Fibroblast of skin of left quadriceps (primary cell): ENCODE measurements at places on chromosomes 1 and 21.

GRCh38 chr1:50705699-50706098 lies 254.4 kb downstream of the FAF1 start:
- DNase-seq = no peak

DNA sequence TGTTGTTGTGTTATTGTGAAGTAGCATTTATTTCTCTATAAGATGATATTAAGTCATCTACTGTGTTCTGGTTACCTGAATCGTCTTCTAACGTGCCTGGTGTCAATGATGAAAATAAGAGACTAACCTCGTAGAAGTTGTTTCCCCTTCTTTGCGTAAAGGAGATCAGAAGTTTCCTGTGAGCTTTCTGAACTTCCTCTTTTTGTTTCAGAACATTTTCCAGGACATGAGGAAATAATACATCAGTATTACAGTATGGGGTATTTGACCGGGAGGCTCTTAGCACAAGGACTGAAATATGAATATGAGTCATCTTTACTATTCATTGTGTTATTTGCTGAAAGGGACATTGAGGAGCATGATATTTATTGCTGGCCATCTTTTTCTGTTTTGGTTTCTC lies 1.3 kb downstream of the ST6GALNAC3 start:
- peak; percentile 11 for DNase-seq

- no peak for DNase-seq
These were observed 36.4 kb downstream of the DNM3 start for GRCh38 chr1:171877701-171878100.

GRCh38 chr1:91744953-91745639 lies 140.9 kb downstream of the TGFBR3 start:
- peak; percentile 59 for DNase-seq

GRCh38 chr1:54950369-54951163 lies 29.9 kb upstream of the TMEM61 start:
- DNase-seq = peak; percentile 68

DNA sequence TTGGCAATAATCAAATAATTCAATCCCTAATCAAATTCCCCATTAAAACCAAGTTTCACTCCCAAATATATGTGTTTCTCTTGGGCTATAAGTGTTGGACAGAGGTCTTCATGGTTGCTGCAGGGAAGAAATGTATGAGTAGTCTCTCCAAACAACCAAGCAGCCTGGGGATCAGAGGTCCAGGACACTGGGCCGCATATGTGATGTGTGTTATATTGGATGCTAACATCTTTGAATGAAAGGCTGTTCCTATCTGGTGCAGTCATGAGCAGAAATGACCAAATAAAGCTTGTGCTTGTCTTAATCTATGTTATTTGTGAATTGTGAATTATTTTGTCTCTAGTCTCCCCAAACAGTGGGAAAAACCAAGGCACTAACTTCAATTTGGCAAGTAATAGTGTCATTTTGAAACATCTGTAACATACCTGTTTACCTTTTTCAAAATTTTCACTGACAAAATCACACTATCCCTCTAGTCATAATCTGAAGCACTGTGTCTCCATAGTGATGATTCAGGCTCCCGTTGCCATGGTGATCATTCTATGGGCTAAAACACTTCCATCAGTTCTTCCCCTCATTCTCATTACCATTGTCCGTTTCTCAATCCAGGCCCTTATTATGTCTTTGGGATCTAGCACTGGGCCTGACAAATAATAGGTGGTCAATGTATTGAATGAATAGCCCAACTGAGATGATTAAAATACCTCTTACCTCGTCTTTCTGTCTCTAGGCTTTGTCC lies 12.5 kb upstream of the TADA1 start:
- DNase-seq = no peak

DNA sequence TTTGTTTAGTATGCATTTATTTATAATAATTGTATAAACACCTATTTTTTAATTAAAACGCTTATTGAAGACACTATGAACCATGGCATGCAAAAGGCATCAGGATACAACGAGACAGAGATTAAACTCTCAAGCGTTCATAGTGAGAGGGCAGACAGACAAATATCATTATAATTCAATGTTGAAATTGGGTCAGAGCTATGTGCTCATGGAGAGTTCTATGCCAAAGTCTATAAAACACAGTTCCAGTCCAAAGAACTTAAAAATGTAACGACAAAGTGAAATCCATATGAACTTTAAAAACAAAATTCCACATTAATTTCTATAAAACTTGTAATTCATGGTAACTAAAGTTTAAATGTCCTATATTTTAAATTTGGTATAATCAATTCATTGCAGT lies 724.0 kb downstream of the LTN1 start:
- no peak for DNase-seq

- DNase-seq = no peak
These were observed 224.7 kb upstream of the FAM78B start for GRCh38 chr1:166391279-166392066.

DNA sequence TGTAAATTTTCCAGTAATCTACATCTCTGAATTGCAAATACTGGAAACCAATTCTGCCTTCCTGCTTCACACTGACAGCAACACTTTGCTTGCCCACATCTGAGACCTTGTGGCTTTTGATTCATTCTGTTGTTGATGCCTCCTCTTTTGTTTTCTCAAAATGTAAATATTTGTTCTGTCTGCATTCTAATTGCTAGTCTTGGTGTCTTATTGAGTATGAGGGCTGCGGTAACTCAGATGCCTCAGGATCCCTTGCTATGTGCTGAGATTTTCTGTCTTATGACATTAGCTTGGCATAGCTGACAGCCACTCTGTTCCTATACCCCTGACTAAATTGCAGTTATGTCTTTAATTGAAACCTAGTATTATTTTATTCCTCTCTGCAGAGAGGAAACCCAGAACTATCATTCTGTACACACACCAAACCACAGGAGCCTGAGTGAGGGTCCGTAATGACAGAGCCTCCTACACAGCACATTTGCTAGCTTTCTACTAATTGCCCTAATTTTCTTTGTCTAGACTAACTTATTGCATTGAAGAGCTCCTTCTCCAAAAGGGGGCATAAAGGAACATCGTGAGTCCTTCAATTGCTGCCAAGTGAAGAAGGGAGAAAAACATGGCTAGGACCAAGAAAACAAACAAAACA lies 72.1 kb downstream of the GREM2 start:
- no peak for DNase-seq

GRCh38 chr1:97545446-97545845 lies 375.4 kb downstream of the DPYD start:
- no peak for DNase-seq

- DNase-seq = no peak
These were observed 29.6 kb downstream of the B3GALT2 start for GRCh38 chr1:193156822-193157142.

- no peak for DNase-seq
These were observed 42.1 kb upstream of the LAX1 start for GRCh38 chr1:203722909-203723308.

GRCh38 chr1:184865831-184866230 lies 108.5 kb downstream of the NIBAN1 start:
- DNase-seq = no peak
